ENCODE measurements at places on chromosomes 6 and 20. TPM values are rescaled to one million over a fixed set of nuclear protein-coding genes. Genes with fewer than 3 reads are reported as not detected.
A peak's percentile ranks its signal among the peaks of the same experiment; 100 is the strongest.

WFDC12 gene
- 1.1 TPM for total RNA-seq

GPLD1 gene
- 10.2 TPM for total RNA-seq

PPP1R14C gene
- total RNA-seq: 18.3 TPM

PLA2G7 gene
- 2.0 TPM for total RNA-seq

PRND gene
- total RNA-seq: 27.4 TPM

GABRR2 gene
- 0.79 TPM for total RNA-seq

HELZ2 gene
- 19.8 TPM for total RNA-seq

BTNL2 gene
- not detected for total RNA-seq

DNA sequence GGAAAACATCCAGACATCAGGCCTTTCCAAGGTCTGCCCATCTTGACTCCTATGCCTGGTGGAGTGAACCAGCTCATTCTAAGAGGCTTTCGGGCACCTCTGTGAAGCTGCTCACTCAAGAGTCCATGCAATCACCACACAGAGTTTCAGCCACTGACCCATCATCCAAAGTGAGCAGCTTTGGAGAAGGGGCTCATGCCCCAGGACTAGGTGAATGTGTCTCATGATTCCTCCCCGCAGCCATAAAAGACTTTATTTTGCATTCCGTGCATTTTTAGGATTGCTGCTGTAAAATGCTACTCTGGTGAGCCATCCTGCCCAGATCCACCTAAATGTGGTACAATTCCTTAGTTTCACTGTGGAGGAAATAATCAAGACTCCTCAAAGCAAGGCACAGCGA is 44.5 kb upstream of the EZR start:
- no peak for DNase-seq

- DNase-seq: no peak
These were observed 114.6 kb downstream of the RCAN2 start for GRCh38 chr6:46376562-46377061.

GRCh38 chr6:106214531-106214930 is 111.0 kb downstream of the ATG5 start:
- no peak for DNase-seq

- DNase-seq: no peak
These were observed 138.0 kb downstream of the MAP3K7 start for GRCh38 chr6:90448836-90449235.

DNA sequence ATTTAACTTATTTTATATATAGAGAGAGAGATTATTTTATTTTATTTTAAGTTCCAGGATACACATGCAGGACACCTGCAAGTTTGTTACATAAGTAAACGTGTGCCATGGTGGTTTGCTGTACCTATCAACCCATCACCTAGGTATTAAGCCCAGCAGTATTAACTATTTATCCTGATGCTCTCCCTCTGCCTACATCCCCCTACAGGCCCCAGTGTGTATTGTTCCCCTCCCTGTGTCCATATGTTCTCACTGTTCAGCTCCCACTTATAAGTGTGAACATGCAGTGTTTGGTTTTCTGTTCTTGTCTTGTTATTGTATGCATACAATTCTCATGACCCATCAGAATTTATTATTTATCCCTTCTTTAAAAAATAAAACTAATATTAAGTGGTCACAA is 34.6 kb downstream of the FKBP1C start:
- no peak for DNase-seq

- no peak for DNase-seq
These were observed 133.1 kb upstream of the PCSK2 start for GRCh38 chr20:17093782-17094181.

- DNase-seq: peak; percentile 12
These were observed 152.3 kb downstream of the ZFAND3 start for GRCh38 chr6:37971711-37972390.

DNA sequence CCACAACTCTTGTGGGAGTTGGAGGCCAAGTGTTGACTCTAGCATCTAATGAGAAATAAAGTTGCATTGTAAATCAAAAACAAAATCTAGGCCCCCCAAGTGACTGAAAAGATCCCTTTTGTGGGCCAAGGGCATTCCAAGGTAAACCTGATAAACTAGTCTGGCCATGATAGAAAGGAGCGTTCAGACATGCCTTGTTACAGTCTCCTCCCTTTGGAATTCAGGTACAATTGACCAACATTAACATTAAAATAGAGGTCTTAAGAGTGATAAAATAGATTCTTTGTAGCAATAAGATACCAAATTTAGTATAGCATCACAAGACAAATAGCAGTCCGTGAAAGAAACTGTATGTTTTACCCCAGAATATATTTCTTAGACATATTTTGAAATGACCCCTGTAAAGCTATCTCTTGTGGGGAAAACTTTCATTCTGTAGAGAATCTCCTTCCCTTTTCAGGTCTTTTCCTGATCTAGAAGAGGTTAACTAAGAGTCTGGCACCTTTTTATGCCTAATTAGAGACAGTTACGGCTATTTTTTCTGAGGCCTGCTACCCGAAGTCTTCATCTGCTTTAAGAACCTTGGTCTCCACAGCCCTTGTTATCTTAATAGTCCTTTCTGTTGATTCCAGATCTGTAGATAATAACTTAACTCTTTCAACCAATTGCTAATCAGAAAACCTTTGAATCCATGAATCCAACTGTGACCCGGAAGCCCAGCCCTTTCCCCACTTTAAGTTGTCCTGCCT is 495.4 kb upstream of the MMS22L start:
- no peak for DNase-seq

DNA sequence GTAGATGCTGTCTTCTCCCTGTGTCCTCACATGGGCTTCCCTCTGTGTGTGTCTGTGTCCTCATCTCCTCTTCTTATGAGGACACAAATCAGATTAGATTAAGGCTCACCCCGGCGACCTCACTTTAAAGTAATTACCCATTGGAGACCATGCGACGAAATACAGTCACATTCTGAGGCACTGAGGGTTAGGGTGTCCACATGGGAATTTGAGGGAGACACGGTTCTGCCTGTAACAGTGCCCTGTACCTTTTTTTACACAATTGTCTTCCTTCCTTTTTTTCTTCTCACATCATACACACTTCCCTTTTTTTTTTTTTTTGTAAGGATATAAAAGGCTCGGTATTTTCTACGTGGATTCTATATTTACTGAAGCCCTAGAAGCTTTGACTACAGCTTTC is 48.9 kb downstream of the DEK start:
- DNase-seq: no peak

GRCh38 chr20:40713508-40713907 is 24.5 kb upstream of the MAFB start:
- DNase-seq: no peak

DNA sequence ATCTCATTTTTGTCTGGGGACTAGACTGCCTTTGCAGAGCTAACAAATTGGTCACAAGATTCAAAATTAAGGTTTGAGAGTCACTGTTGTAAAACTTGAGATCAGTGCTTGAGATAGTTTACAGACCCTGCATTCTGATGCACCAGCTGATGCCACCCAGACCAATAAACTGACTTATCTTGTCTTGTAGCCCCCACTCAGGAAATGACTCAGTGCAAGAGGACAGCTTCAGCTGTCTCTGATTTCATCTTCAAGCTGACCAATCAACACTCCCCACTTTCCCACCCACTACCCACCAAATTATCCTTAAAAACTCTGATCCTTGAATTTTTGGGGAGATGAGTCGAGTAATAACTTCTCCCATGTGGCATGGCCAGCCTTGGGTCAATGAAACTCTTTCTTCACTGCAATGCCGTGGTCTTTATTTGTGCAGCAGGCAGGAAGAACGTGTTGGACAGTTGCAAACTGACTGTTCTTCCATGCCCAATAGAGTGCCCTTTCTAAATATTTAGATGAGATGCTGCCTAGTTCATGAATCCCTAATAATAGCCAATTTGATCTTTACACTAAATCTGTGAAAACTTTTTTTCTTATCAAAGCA is 48.3 kb upstream of the PROKR2 start:
- DNase-seq: no peak

- DNase-seq: no peak
These were observed 18.6 kb downstream of the ADGRF5 start for GRCh38 chr6:46903175-46903574.

DNA sequence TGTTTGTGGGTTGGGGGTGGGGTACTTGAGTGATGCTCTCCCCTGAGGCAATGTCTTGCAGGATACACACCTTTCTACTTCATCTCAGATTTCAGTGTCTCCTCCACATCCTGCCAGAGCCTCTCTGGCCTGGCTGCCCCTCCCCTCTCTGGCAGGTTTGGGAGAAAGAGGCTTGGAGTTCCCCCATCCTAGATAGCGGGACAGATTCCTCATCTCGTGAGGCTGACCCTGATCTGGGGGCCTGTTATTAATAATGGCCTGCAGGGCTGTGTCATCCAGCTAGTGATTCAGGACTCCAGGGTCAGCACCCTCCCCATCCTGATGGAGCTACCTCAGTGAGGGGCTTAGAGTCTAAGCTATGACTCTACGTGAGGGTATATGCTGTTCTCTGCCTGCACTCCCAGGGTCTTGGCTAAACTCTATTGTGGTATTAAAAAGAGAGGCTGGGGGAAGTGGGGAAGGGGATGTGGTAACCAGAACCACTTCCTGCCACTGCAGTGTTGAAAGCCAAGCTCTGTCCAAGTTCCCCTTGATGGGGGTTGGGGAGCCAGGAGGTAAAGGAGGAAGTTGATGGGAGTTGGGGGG is 3.7 kb upstream of the MMP9 start:
- DNase-seq: no peak

DNA sequence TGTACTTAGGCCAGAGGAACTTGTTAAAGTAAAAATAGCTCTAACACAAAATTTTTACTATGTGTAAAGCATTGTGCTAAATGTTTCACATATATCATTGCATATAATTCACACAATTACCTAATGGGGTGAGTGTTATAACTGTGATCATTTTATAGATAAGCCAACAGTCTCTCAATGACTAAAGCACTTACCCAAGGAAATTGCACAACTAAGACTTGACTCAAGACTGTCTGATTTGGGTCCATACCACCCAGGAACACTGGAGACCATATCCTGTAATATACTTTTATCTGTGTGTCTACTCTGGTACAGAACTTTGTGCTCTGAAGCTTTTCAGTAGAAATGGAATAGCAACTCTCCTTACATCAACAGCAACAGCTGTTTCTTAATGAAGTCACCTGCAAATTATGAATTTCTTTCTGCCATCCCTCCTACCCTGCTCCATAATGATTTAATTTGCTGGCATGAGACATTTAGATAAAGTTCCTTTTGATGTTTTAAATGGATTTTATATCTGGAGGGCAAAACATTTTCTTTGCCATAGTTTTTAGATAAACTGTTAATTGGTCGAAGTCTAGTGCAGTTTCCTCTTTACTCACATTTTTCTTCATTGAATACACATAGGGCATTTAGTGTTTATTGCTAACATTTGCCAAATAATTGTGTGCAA is 47.5 kb downstream of the TSPYL4 start:
- no peak for DNase-seq

DNA sequence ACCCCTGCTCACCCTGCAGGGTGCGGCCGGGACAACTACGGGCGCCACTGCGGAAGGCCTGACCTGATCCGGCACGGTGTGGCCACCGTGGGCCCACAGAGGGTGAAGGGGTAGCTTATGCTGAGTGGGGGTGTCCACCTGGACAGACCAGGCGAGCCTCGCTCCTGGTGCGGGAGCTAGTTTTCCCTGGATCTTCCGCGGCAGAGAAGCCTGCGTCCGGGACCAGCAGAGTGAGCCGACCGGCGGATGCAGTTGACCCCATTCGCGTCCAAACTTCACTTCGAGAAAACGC is 38.2 kb downstream of the NCR2 start:
- no peak for DNase-seq

DNA sequence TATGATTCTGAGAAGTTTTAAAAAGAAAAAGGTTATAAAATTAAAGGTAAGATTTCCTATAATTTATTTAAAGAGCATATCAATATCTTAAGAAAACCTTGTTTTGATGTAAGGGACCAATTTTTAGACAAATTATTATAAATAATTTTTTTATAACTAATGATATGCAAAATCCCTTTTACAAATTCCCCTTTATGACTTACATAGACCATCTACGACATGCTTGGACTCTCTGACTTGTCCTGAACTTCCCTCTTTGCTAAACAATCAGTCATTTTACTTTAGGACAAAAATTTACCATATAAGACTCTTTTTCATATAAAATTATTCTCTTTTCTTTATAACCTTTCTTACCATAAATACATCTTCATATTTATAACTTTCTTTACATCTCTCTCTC is 15.3 kb upstream of the ANGPT4 start:
- DNase-seq: no peak

GRCh38 chr6:23272536-23272935 is 703.2 kb downstream of the HDGFL1 start:
- DNase-seq: no peak

DNA sequence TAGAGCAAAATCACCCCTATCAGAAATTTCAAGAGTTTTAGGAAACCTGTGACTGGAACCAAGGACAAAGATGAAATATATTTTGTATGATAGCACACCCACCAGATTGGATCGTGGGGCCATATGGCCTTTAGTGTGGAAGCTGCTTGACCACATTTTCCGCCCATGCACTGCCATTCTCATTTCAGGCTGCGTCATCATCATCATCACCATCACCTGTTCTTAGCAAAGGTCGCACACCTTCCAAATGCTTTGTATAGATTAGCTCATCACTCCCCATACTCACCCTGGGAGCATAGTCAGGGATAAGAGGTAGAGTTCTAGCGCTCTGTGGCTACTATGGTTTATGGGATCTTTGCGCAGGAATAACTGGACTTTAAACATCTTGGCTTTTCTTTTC is 185.7 kb downstream of the MTHFD1L start:
- no peak for DNase-seq

- no peak for DNase-seq
These were observed 41.2 kb downstream of the FAM184A start for GRCh38 chr6:119037264-119037663.

GRCh38 chr6:46058951-46059350 is 43.3 kb upstream of the CLIC5 start:
- DNase-seq: no peak

DNA sequence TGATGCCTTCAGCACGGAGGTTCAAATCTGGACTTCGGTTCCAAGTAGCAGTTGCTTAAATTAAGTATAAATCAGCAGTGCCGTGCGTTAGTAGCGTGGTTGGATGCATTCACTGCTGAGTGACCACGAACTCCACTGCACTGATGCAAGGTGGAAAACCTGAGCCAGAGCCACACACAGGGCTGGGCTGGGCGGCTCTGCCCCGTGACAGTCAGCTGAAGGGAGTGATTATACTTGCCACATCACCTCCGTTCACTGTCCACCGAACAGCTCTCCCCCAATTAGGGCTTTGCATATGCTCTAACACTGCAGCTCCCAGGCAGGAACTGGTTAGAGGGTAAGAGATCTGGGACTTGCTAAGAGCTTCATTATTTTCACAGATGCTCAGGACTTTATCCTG is 22.2 kb downstream of the PPP1R3G start:
- DNase-seq: no peak
